ENCODE measurements at places on chromosomes 3 and 15.

DNA sequence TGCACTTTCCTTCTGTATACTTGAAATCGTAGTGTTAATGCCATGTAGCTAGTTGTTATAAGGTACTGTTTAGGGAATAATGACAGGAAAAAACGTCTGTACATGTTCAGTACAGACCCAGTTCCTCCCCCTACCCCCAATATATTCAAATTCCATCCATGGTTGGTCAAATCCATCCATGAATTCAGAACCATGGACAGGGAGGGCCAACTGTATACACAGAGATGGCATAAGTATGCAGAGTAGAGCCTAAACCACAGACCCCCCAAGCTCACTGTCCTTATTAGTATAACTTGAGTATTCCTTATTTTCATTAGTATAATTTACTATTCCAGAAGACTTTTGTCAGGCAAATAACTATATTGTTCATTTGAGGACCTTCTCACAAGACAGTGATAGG, 51.2 kb upstream of the ADAMTS17 start:
- no peak for DNase-seq

DNA sequence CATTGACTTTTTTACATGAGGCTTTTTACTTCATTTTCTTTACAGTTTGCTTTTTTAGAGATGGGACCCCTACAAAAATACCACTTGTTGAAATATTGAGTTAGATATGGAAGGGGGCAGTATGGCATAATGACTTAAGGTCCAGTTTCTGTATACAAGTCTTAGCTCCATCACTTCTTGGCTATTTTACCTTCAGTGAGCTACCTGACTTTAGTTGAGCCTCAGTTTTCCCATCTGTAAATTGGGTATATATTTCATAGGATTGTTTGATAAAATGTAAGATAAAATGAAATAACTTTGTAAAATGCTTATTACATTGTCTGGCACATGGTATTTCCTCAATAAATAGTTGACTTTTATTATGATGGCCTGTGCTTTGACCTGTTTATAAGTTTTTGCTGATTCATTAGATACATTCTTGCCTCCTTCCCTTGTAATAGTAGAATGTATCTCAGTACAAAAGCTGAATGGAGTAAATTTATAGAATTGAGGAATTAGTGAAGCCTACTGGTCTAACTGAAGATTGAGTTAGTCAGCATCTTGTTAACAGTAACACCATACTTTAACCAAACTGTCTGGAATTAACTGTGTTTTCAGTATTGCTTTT, 27.6 kb downstream of the TBC1D23 start:
- no peak for DNase-seq

GRCh38 chr3:194134757-194135515, 1.0 kb upstream of the HES1 start:
- DNase-seq: peak; percentile 76

DNA sequence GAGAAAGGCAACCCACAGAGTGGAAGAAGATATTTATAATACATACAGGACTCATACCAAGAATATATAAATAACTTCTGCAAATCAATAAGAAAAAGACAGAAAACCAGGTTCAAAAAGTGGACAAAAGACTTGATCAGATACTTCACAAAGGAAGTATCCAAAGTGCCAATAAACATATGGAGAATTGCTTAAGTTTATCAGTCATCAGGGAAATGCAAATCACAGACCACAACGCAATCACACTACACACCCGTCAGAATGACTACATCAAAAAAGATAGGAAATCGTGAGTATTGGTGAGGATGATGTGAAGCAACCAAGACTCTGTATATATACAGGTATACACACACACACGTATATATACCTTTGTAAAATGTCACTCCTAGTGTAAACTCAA, 180.6 kb downstream of the FAM43A start:
- no peak for DNase-seq

DNA sequence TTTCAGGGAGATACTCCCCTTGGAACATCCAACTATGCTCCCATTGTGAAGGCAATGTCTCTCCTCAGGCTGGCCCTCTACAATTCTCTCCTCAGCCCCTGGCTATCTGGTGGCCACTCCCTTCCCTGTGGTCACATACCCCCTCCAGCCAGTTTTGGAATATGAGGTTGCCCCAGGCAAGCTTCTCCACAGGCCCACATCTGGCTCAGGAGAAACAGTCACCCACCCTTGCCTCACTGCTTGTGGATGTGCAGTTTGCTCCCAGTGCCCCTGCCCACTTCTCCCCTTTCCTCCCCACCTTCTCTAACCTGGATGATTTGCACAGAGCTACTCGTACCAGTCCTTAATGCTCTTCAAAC, 15.7 kb upstream of the TIPARP start:
- no peak for DNase-seq

- no peak for DNase-seq
These were observed 155.8 kb downstream of the TBC1D2B start for GRCh38 chr15:77921664-77922063.

GRCh38 chr3:78741066-78741645, 1026.6 kb downstream of the ROBO1 start:
- no peak for DNase-seq

- no peak for DNase-seq
These were observed 118.2 kb upstream of the TGFBR2 start for GRCh38 chr3:30488070-30488756.

- no peak for DNase-seq
These were observed 56.0 kb upstream of the PPARG start for GRCh38 chr3:12232785-12233300.

DNA sequence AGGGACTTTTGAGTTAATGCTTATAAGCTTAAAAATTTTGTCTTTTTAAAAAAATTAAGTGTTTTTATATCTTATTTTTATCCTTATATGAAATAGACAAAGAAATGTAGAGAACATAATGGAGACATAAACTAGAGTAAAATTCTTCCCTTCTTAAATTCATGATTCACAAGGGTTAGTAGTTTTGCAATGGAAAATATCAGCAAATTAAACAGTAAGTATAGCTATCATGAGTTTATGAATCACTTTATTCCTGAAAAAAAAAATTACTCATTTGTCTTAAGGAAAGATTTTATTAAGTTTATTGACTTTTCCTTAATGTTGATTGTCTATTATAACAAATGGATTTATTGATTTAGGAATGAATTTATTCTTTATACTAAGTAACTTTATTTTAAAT, 4.3 kb downstream of the ATP6V1A start:
- no peak for DNase-seq

GRCh38 chr3:159894386-159894785, 94.2 kb upstream of the IL12A start:
- DNase-seq: no peak

GRCh38 chr15:43974852-43975251, 148.1 kb downstream of the WDR76 start:
- DNase-seq: no peak

DNA sequence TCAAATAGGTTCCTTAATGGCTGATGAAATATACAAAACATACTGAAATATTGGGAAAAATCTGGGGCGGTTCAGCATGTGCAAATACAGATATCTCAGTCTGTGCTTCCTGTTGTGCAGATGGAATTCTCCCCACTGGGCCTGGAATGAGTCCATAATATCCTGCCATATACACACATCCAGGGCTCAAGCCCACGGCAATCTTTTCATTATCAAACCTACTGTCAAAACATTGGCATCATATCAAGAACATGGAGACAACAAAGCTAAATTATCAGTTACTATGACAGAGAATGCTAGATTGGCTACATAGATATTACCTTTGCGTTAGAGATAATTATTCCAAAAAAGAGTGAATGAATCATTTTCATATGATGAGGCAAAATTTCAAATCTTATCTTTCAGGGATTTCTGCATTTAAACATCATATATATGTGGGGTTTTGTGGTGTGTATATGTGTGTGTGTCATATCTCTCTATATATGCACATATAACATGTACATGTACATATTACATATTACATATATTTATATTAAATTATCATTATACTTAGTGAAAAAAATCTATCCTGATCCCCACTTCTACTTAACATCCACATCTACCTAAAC, 713.3 kb downstream of the GBE1 start:
- DNase-seq: no peak

- no peak for DNase-seq
These were observed 10.8 kb downstream of the TIPARP start for GRCh38 chr3:156685198-156685597.

DNA sequence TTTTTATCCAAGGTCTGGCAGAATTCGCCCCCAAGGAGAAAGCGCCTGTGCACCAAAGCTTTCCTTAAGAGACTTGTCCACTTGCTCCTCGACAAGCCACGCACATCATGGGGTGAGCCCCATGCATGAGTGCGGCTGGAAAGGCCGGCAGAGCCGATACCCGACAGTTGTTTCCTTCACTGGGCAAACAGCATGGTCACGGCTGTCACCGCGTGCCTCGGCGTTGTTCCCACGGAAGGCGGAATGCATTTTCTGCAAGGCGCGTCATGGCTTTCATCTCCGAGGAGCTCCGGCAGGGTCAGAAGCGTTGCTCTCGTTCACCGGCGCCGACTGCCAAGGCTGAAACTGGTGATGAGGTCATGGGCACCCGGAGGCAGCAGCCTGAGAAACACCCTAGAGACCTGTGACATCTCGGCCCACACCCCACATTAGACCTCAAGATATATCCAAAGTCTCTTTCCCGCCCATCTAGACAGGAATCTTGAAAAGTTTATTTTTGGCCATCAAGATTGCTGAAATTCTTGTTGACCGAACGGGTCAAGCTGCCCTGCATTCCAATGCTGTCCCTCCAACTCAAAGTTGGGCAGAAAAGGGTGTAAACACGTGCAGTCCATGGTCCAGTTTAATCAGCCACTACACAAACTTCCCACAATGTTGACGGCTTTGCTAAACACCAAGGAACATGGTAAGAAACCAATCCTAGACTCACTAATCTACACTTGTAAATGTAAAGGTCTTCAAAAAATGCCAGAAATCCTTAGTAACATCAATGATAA, 604 bp upstream of the TJP1 start:
- DNase-seq: no peak

DNA sequence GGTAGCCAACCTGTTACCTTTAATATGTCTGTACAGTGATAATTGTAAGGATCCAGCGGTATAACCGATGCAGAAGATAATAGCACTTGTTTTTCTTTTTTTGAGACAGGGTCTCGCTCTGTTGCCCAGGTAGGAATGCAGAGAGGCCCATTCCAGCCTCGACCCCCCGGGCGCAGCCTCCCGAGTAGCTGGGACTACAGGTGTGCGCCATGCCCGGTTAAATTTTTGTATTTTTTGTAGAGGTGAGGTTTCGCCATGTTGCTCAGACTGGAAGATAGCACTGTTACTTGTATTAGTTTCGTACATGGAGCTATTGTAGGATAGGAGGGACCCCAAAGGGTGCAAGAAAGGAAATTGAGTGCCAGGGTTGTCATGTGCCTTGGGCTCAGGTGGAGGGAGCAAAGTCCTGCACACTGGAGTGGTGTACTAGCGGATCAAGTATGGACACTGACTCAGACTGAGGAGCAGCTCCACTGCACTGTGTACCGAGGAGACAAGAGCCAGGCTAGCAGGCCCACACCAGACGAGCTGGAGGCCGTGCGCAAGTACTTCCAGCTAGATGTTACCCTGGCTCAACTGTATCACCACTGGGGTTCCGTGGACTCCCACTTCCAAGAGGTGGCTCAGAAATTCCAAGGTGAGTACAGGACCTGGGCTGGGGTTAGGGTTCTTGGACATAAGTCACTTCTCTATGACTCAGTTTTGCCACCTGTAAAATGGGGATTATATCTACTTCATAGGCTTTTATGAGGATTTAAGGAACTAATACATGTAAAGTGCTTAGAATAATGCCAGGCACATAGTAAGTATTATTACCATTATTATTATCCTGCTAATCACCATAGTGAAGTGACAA, 1.0 kb downstream of the OGG1 start:
- DNase-seq: no peak

DNA sequence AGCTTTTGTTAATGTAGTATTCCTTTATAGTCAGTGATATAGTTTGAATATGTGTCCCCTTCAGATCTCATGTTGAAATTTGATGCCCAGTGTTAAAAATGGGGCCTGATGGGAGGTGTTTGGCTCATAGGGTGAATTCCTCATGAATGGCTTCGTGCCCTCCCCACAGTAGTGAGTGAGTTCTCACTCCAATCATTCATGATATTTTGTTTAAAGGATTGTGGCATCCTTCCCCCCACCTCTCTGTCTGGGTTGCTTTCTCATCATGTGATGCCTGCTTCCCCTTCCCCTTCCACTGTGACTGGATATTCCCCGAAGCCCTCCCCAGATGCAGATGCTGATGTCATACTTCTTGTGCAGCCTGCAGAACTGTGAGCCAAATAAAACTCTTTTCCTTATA, 649.8 kb upstream of the NR2F2 start:
- DNase-seq: no peak

DNA sequence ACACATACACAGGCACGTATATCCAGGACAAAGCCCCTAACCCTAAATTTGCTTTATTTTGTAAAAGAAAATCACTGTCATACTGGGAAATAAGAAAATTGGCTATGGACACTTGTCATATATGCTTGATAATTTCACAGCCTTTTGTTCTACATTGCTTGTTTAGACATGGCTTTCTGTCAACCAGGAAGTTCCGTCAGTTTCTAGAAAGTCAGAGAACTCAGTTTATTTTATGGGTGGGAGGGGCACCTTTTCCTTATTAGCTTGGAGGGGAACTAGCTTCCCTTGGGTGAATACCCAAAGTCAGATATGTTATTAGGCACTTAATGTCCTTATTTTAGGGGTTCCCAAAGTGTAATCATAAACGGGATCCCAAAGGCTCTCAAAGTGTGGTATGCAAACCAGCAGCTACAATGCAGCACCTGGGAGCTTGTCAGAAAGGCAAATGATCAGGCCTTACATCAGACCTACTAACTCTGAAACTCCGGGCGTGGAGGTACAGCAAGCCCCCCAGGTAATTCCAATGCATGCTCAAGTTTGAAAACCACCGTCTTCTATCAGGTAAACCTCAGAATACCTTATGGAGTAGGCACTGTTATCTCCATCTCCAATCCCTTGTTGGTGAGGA, 50.1 kb downstream of the CADPS start:
- DNase-seq: no peak

DNA sequence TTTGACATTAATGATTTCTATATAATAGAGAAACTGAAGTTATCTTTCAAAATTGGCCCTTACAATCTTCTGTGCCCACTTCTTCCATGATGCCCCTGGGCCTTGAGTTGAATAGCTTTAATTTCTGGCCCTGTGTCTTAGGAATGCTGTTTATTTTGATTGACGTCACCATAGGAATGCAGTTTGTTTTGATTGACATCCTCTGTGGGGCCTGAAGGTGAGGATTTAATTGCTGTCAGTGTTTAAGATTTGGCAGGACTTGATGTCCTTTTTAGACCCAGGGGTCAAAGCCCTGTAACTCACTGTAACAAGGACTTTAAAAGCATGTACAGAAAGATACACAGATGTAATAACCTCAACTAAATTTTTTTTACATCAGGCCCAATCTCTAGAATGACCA, 83.3 kb downstream of the GLDN start:
- no peak for DNase-seq

DNA sequence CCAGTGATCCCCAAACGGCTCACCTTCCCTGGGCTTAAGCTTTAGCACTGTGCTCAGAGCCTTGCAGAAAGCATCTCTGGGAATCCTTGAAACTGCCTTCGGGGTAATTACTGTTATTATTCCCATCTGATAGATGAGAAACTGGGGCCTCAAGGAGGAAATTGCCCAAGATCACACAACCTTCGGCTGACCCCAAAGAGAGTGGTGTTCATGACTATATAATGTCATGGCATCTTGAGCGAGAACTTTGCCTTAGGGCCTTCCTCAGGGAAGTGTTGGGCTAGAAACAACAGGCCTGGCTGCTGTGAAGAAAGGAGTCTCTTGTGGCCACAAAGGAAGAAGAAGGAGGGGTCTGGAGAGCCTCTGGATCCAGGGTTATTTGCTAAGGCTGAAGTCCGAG, 388.7 kb upstream of the CFAP20DC start:
- no peak for DNase-seq

- DNase-seq: no peak
These were observed 35.1 kb upstream of the PPARG start for GRCh38 chr3:12253516-12254343.
